ENCODE measurements at places on chromosomes 7 and 10. TPM values are rescaled to one million over a fixed set of nuclear protein-coding genes. Genes with fewer than 3 reads are reported as not detected.

- H3K4me1 ChIP-seq = no peaks in the 10 kb centered on the region
- H3K27me3 ChIP-seq = no peaks in the 10 kb centered on the region
- no peaks in the 10 kb centered on the region for H3K36me3 ChIP-seq
- H3K4me3 ChIP-seq = no peak overlapping the region
Measured at GRCh38 chr7:27605689-27606269, 56.9 kb downstream of the HIBADH start.

DNA sequence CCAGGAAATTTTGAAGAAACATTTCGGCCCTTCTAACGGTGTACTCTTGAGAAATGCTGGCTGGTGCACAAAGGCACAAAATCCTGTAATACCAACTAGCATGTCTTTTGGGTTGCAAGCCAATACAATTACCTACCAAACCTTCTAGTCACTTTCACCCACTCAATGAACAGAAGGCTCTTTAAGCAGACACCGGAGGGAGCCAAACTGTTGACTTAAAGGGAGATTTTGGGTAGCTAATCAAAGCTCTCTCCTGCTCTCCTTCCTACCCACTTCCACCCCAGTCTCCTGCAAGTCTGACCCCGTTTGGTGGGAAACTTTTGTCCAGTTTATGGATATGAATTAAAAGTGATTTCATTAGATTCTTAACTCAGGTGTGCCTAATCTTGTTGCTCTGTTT, 24.0 kb downstream of the GRM3 start:
- no peak for DNase-seq
- no peak overlapping the region for H3K4me3 ChIP-seq

DNA sequence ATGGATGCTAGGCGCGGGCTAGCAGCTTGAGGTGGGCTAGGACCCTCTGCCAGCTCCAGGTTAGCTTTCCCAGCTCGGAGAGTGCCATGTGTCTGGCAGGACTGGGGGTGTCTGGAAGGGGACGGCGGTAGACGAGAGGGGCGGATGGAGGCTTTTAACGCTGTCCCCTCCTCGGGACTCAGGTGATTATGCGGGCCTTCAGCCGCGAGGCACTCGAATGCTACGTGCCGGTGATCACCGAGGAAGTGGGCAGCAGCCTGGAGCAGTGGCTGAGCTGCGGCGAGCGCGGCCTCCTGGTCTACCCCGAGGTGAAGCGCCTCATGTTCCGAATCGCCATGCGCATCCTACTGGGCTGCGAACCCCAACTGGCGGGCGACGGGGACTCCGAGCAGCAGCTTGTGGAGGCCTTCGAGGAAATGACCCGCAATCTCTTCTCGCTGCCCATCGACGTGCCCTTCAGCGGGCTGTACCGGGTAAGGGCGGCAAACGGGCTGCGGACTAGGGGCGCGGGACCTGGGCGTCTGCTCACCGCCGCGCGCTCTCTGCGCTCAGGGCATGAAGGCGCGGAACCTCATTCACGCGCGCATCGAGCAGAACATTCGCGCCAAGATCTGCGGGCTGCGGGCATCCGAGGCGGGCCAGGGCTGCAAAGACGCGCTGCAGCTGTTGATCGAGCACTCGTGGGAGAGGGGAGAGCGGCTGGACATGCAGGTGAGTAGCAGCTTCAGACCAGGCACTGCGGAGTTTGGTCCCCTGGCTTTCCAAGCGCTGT, 1.1 kb downstream of the CYP26A1 start:
- no peaks in the 10 kb centered on the region for H3K36me3 ChIP-seq
- peaks cover 34% of the 10 kb centered on the region for H3K4me1 ChIP-seq
- H3K27ac ChIP-seq = no peak overlapping the region
- no peak overlapping the region for H3K4me3 ChIP-seq
- no peak for DNase-seq
- H3K27me3 ChIP-seq = peaks cover 32% of the 10 kb centered on the region

Gene CCDC7
- total RNA-seq = 51.1 TPM

GRCh38 chr7:120825576-120825975, 32.4 kb downstream of the TSPAN12 start:
- DNase-seq = no peak
- no peak overlapping the region for H3K4me3 ChIP-seq
- no peaks in the 10 kb centered on the region for H3K27me3 ChIP-seq

- peaks cover 15% of the 10 kb centered on the region for H3K4me1 ChIP-seq
- H3K27me3 ChIP-seq = no peaks in the 10 kb centered on the region
- no peak for DNase-seq
- H3K4me3 ChIP-seq = no peak overlapping the region
- H3K36me3 ChIP-seq = peaks cover 2% of the 10 kb centered on the region
Measured at GRCh38 chr7:8035192-8035591, 66.6 kb downstream of the GLCCI1 start.

- H3K4me1 ChIP-seq = no peaks in the 10 kb centered on the region
- H3K27me3 ChIP-seq = no peaks in the 10 kb centered on the region
- H3K27ac ChIP-seq = no peak overlapping the region
- no peaks in the 10 kb centered on the region for H3K36me3 ChIP-seq
Measured at GRCh38 chr7:45238806-45239205, 81.2 kb downstream of the RAMP3 start.

DNA sequence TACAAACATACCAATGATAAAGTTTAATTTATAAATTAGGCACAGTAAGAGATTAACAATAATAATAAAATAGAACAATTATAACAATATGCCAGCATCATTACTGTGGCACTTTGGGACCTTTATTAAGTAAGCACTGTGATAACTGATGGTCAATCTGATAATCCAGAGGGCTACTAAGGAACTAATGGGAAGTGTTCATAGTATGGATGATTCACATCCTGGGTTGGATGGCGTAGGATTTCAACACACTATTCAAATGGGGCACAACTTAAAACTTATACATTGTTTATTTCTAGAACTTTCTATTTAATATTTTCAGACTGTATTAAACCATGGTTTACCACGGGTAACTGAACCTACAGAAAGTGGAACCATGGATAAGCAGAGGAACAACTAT, 90.8 kb downstream of the KIF20B start:
- no peak for DNase-seq
- no peaks in the 10 kb centered on the region for H3K36me3 ChIP-seq
- H3K27me3 ChIP-seq = no peaks in the 10 kb centered on the region
- no peaks in the 10 kb centered on the region for H3K4me1 ChIP-seq

GRCh38 chr10:67793313-67793712, 44.7 kb downstream of the DNAJC12 start:
- peaks cover 3% of the 10 kb centered on the region for H3K4me1 ChIP-seq
- H3K36me3 ChIP-seq = no peaks in the 10 kb centered on the region
- DNase-seq = no peak
- H3K4me3 ChIP-seq = no peak overlapping the region
- H3K27ac ChIP-seq = no peak overlapping the region
- no peaks in the 10 kb centered on the region for H3K27me3 ChIP-seq

Gene NPFFR1
- not detected for total RNA-seq

Measured in natural killer cell (primary cell).